ENCODE measurements at places on chromosomes 4 and X.

- DNase-seq: no peak
Measured at GRCh38 chrX:48043056-48043455, 28.4 kb downstream of the ZNF630 start.

- no peak for DNase-seq
Measured at GRCh38 chr4:27662426-27662825, 801.8 kb downstream of the STIM2 start.

- DNase-seq: no peak
Measured at GRCh38 chr4:13470379-13470778, 13.8 kb downstream of the RAB28 start.

DNA sequence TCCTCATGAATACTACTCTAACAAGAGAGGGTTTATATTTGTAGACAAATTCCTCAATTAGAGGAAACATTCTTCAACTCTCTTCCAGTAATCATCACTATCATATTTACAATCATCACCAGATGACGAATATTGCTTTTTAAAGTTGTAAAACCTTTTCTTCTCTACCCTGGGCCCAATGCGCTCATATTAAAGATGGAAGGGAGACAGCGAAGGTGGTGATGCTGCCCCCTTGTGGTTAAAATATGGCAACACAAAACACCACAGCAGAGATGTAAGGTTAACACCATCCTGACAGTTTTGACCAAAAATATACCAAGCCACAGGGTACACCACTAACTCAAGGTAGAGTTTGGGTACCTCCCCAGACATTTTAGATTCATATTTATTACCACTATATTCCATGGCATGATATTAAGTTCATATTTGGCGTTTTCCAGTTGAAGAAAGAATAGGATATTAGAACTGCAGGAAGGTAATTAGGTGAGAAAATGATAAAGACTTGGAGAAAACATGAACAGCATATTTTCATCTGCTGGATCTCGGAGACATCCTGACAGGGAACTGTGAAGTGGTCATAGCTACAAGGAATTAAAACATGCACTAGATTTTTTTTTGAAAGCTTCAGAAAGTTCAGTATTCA, 72.8 kb downstream of the SLC9A7 start:
- DNase-seq: peak; percentile 57

DNA sequence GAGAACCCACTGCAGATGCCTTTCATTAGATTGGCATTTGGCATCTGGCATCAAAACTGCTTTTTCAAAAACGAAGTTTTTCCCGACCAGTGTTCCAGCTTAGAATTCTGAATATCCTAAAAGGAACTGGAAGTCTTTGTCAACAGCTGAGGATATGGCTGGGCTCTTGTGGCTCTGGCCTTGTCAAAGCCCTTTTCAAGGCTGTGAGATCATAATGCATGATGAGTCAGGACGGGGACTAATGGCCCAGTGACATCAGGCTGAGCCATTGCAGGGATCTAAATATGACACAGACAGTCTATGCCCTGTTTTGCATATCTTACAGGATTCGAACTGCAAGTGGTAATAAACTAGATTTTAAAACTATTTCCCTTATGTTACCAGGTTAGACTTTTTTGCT, 306.4 kb downstream of the PTTG2 start:
- DNase-seq: peak; percentile 16

DNA sequence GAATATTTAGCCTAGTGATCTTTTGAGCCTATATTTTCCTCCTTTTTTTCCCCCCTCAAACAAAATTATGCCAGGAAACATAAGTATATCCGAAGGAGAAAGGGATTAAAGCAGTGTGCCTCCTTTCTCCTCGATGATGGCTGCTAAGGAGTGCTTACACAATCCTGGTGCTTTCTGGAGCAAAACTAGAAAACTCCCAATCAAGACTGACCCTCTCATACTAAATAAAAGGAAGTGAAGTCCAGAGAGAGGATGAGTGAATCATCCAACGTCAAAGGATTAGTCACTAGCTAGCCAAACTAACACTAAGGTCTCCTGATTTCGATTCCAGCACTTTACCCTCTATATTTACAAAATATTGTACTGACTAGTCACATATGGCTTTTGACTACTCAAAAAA, 146.8 kb downstream of the PPP3CA start:
- DNase-seq: no peak

DNA sequence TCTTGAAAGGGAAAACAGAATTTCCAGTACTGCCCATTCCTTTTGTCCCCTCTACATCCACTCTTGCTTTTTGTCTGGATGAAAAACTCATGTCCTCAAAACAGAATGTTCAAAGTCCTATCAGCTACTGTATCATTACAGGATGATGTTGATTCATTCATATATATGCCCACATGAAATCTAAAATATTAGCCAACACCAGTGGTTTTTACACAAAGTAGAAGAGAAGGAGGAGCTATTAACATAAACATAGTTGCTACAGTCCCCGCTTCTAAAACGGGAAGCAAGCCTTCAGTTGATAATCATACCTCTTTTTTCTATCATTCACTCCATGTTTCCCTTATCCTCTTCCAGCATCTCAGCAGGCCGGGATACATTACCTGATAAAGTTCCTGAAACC, 7.7 kb upstream of the THOC2 start:
- no peak for DNase-seq

GRCh38 chrX:147838465-147839131, 73.1 kb upstream of the FMR1 start:
- DNase-seq: no peak

- DNase-seq: peak; percentile 22
Measured at GRCh38 chr4:23134331-23134730, 441.6 kb downstream of the GBA3 start.

- DNase-seq: no peak
Measured at GRCh38 chr4:66160606-66161005, 490.3 kb upstream of the EPHA5 start.

- DNase-seq: no peak
Measured at GRCh38 chrX:100748108-100748507, 16.2 kb upstream of the SYTL4 start.

GRCh38 chrX:17829566-17829965, 31.5 kb downstream of the RAI2 start:
- DNase-seq: no peak

GRCh38 chr4:137638934-137639333, 106.6 kb upstream of the PCDH18 start:
- DNase-seq: no peak

- peak; percentile 77 for DNase-seq
Measured at GRCh38 chr4:149999485-150000074, 78.7 kb upstream of the DCLK2 start.

- DNase-seq: no peak
Measured at GRCh38 chrX:39214387-39215126, 413.3 kb downstream of the MID1IP1 start.

DNA sequence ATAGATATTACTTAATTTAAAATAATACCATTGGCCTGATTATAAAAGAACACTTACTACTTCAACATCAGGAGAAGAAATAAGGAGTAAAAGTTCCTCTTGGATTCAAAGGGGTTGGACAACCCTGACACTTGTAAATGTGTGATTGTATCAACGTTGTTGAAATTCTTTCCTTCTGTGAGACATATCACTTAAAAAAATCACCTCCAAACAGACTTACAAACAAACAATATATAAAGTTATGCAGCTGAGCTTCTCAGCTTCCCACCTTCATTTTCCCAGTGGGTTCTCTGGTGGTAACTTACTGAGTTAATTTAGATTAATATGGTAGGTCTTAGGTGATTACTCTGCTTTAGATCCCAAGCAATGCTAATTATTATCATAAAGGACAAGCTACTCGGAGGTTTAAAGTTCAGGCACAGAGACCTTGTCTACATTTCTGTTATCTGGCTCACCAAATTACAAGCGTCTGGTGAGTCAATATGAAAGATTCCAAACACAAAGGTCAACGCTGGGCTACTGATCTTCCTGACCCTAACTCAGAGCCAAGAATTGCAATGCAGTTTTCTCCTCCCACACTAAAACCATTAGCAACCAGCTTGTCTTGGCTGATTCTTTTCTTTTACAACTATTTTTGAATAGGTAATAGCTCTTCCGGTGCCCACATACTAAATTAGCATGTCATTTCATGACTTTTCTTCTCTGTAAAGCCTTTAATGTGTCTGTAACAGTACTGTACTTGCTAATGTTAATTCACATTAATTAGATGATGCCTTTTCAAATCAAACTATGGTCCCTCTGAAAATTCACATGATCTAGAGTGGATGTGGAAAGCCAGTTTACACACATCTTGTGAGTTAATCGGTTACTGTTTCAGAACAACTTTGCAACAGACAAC, 157.6 kb downstream of the RASL11B start:
- DNase-seq: no peak

- no peak for DNase-seq
Measured at GRCh38 chr4:157888281-157888680, 284.5 kb downstream of the GASK1B start.

DNA sequence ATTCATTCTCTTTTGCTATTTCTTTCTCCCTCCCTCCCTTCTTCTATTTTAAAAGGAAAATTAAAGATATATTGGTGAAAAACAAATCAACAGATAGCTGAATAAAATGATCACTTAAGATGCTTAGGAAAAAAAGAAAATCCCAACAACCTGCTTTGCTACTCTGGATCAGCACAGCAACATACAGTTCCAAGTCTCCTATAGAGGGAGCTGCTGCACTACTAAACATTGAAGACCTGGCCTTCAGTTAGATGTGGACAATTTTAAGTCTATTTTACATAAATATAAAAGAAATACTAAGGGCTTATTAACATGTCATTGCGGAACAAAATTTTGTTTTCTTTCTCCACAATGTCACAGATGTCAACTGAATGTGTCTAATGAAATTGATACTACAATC, 226.4 kb downstream of the MAGEB5 start:
- peak; percentile 51 for DNase-seq

DNA sequence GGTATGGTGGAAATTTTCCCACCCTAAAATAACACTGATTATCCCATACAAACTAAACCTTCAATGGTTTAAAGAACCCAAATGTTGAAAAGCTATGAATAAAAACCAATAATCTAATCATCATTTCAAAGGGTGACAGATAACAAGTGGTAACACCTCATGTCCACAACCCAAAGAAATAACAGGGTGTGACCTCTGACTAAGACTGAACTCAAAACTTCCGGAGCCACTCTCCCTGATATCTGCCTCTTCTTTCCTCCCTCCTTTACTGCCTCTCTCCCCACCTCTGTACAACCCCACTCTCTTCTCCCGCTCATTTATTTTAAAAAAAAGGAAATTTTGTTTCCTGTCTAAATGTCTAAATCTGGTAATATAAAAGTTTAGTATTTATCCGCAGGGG, 11.5 kb downstream of the FBXW7 start:
- DNase-seq: no peak

DNA sequence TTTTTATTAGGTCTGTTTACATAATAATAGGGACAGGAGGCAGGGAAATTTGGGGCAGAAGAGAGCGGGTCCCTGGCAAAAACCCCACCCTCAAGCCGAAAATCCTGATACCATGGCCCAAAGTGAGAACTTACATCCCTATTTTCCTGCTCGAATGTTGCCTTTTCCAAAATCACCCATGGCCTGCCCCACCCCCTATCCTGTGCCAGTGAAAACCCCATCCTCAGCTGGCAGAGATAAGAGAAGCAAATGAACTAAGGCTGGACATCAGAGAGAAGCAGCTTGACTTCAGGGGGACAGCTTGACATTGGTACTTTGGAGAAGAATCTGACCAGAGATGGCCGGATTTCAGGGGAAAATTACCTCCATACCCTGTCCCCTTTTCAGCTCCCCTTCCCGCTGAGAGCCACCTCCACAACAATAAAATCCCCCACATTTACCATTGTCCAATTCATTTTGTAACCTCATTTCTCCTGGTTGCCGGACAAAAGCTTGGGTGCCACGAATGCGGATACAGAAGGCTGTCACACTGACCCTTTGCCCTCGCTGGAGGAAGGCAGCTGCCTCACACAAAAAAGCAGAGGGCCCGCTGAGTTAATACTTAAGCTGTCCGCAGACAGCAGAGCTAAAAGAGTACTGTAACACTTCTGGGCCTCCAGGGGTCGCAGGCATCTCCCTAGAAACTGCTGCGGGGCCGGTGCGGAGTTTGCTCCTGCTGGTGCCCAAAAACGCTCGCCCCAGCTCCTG, 196.2 kb downstream of the SNCA start:
- DNase-seq: peak; percentile 76

DNA sequence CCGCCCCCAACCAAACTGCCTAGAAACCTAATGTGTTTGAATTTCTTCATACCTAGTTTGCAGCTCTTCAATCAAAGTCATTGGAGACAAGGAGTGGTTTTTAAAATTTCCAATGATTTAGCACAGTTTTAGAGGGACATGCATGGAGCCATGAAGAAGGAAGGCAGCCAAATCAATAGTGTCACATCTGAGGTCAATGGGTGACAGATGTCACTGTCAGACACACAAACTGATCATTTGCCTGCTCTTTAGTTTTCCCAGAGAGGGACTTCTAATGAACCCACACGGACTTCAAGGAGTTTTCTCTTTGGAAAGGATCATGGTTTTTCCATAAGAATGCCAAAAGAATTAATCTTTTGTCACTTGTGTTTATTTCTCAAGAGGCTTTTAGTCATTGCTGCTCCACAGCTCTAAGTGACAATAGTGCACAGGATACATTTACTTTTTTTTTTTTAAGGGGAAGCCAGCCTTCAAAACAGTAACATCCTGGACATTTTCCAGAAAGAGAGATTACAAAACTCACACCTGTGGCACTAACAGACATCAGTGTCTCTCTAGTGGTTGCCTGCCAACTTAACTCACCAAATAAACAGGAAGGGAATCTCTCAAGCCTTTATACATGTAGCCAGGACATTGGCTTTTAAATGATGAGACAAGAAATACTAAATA, 251.1 kb upstream of the DIAPH2 start:
- DNase-seq: no peak

DNA sequence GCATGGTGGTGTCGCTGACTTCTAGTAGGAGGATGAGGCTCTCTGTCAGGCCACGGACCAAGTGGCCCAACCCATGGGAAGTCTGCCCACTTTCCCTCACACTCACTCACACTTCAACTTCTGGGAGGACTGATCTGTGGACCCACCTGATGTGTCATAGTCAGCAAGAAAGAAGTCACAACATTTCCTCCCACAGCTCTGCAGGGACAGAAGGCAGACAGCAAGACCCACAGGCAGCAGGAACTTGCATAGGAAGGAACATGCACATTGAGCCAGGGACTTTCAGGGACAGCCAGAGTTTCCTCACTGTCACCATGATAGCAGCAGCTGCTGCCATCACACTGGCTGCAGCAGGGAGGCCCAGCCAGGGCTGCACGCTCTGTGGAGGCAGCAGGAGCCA, 19.5 kb downstream of the XAGE5 start:
- DNase-seq: no peak

GRCh38 chr4:188270273-188271069, 131.2 kb downstream of the TRIML1 start:
- no peak for DNase-seq

Data from eye (tissue), 1 donor.